CD8-positive, alpha-beta T cell (primary cell): ENCODE measurements at places on chromosomes 2 and 18.
A peak's percentile ranks its signal among the peaks of the same experiment; 100 is the strongest.

GRCh38 chr2:223870840-223871611 lies 33.6 kb upstream of the AP1S3 start:
- DNase-seq = no peak

GRCh38 chr2:207617011-207617671 lies 8.1 kb downstream of the METTL21A start:
- DNase-seq = no peak

DNA sequence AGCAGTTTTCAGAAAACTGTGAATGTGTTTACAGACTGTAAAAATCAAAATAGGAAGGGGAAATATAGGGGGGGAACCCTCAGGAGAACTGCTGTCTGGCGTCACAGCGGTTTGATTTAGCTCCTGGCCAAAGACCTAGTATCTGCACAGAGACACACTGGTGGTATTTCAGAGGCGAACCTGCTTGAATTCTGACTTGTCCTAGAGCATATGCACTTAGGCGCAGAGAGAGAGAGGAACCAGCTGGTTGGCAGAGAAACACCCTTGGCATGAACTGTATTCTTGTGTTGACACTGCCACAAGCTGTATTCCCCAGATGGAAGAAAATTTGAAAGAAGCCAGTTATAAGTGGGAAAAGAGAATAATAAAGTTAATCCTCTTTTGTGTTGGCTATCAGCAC lies 506.5 kb upstream of the NRP2 start:
- no peak for DNase-seq

- no peak for DNase-seq
Measured at GRCh38 chr2:108943751-108944150, 45.3 kb downstream of the EDAR start.

- DNase-seq = no peak
Measured at GRCh38 chr18:61203151-61203550, 130.1 kb upstream of the CDH20 start.

GRCh38 chr2:43217228-43218154 lies 8.9 kb downstream of the ZFP36L2 start:
- DNase-seq = peak; percentile 59

DNA sequence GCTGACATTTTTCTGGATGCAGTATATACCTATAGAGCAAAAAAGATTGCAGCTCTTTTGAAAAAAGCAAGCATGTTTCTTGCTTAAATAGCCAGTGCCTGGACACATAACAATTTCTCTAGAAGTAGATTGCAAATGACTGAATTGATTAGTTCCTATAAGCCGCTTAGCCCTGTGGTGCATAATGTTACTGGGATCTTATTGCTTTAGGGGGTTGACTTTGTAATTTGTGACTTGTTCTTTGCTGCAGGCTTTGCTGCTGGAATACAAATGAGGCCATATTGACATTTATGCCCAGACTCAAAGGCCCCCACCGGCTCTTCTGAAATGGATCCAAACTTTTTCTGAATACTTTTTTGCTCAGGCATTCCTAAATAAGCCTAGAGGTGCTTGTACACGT lies 182.6 kb downstream of the SH3BP4 start:
- no peak for DNase-seq

- DNase-seq = no peak
Measured at GRCh38 chr2:191728750-191729624, 51.1 kb downstream of the NABP1 start.

- DNase-seq = no peak
Measured at GRCh38 chr2:150989969-150990368, 271.7 kb downstream of the RBM43 start.

DNA sequence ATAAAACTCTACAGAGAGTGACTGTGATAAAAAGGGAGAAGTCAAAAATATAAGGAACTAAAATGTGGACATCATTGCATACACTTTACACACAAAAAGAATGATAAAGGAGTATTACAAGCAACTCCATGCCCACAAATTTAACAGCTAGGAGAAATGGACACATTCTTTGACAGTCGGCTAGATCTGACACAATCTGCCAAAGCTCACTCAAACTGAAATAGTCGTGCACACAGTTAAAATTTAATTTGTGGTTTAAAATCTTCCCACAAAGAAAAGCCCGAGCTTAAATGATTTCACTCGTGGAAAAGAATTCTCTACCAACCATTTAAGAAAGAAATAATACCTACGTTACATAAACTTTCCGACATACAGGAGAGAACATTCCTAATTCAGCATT lies 132.4 kb downstream of the ZAP70 start:
- DNase-seq = no peak

DNA sequence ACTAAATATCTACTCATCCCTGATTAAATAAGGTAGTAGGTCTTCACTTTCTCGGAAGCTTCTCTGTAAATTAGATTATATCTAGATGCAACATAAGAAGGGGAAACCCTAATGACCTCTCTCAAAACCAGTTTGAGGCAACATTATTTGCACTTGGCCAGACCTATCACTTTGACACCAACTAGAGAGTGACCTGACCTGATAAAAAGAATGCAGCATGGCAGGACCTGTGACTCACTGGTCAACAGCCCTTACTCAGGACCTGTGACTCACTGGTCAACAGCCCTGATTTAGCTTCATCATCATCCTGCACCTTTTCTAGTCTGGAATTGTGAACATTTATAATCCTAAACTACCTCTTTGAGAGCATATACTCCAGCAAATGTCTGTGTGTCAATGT lies 1957.7 kb upstream of the CELF4 start:
- no peak for DNase-seq

GRCh38 chr2:190553254-190553653 lies 18.7 kb upstream of the NEMP2 start:
- DNase-seq = no peak

GRCh38 chr2:99689145-99689742 lies 199.4 kb upstream of the REV1 start:
- no peak for DNase-seq

- DNase-seq = no peak
Measured at GRCh38 chr2:241940329-241940728, 70.8 kb downstream of the RTP5 start.

DNA sequence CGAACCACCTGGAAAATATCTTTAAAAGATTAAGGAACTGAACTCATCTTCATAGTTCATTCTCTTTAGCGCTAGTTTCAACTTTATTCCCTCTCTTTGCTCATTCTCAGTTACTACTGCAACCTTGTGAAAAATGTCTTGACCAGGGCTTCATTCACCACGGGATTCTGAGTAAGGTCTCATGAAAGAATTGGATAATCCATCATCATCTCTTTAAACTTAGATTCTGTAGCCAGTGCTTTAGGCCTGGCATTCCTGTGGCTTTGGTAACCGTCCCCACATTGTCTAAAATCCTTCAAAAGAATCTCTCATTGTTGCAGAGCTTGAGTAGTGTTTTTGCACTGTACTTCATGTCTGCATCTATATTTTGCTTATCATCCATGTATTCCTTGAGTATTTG lies 229.5 kb downstream of the ETAA1 start:
- DNase-seq = no peak

DNA sequence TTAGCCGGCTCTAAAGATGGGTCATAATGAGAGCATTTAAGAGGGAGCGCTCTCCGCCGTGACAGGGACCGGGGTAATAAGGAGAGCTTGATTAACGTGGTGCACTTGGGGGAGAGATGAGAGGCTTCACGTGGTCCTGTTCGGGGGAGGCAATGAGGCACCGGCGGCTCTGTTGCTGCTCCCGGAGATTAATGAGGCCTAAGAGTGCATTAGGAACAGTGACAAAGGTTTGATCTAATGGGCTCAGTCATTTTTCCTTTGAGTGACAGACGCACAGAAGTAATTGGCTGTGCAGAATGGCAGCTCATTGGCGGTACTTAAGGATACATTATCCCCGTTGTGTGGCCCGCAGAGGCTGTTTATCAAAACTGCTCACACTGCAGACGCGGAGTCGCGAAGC lies 250.7 kb downstream of the GBX2 start:
- no peak for DNase-seq

DNA sequence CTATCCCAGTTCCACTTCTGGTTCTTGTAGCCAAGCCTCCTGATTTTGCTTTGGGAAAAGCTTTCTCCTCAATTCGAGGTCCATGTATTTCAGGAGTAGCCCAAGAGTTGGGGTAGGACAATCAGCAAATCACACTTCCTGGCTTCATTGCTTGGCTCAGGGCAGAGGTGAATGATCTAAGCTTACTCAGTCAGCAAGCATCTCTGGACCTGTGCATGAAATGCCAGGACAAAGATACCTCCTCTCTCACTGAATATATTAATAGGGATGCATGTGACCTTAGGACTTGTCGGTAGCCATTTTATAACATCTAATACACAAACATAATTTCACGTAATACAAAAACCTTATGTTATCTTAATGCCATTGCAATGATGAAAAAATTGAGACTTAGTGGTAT lies 373.1 kb downstream of the TGIF1 start:
- no peak for DNase-seq

GRCh38 chr2:128737546-128737826 lies 418.8 kb upstream of the HS6ST1 start:
- DNase-seq = no peak

DNA sequence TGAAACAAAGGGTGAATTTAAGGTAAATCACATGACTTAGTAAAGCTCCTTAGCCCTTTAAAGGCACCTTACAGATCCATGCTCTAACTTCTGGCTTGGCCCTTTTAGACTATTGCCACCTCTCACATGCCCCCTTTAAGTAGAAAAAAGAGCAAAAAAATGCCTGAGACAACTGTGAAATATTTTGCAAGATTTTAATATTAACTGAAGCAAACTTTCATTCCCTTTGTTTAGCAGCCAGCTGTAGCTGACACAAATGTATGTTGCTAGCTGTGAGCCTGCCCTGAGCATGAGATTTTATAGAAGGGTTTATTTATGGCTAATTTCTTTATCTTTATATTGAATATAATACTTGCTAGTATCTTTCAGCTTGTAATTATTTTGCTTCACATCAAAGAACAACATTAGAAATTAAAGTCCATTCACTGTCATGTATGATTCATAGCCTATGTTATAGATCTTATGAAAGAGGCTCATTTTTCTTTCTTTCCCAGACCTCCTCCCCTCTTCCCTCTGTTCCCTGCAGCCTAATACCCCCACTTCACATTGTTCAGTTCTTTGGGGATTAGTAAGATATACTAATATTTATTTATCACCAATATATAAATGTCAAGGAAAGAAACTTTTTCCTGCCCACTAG lies 637.2 kb upstream of the ZEB2 start:
- DNase-seq = no peak

DNA sequence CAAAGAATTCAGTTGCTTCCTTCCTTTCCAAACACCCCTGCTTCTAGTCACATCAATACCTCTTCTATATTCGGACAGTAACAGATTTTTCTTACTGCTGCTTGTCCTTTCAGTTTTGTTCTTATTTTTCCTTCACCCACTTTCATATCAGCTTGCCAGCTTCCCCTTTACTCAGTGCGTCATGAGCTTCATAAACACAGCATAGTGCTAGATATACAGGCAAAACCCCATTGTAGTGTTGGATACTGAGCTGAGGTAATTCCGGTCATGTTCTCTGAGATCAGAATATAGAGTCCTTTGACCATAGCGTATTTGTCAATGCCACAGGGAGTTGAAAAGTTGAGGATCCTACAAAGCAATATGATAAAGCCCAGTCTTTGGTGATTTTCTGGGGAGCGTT lies 2.4 kb downstream of the FARP2 start:
- DNase-seq = no peak

- no peak for DNase-seq
Measured at GRCh38 chr2:101466426-101466825, 8.5 kb downstream of the RFX8 start.

DNA sequence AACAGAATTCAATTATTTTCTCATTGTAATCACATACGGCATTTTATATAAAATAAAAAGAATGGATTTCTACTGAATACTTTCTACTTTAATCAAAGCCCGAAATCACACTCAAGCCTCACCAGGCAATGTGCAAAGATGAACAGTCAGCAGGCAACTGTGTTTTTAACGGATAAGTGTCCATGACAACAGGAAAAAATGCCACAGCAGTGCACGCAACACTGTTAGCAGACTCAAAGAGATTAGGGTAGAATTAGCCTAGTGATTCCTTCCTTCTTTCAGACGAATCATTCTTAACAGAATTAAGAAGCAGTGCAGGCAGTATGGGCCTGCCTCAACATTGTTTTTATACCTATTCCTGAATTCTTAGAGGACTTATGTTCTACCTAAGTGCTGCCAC lies 135.6 kb downstream of the CDH2 start:
- DNase-seq = no peak

GRCh38 chr2:71934595-71935261 lies 212.9 kb downstream of the CYP26B1 start:
- DNase-seq = no peak

DNA sequence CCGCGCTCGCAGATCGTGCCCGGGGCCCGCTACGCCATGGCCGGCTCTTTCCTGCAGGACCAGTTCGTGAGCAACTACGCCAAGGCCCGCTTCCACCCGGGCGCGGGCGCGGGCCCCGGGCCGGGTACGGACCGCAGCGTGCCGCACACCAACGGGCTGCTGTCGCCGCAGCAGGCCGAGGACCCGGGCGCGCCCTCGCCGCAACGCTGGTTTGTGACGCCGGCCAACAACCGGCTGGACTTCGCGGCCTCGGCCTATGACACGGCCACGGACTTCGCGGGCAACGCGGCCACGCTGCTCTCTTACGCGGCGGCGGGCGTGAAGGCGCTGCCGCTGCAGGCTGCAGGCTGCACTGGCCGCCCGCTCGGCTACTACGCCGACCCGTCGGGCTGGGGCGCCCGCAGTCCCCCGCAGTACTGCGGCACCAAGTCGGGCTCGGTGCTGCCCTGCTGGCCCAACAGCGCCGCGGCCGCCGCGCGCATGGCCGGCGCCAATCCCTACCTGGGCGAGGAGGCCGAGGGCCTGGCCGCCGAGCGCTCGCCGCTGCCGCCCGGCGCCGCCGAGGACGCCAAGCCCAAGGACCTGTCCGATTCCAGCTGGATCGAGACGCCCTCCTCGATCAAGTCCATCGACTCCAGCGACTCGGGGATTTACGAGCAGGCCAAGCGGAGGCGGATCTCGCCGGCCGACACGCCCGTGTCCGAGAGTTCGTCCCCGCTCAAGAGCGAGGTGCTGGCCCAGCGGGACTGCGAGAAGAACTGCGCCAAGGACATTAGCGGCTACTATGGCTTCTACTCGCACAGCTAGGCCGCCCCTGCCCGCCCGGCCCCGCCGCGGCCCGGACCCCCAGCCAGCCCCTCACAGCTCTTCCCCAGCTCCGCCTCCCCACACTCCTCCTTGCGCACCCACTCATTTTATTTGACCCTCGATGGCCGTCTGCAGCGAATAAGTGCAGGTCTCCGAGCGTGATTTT lies 7.6 kb downstream of the TBR1 start:
- peak; percentile 19 for DNase-seq
